Activated T-helper 9 cell treated with anti-CD3 and anti-CD28 coated beads, Interleukin-2, amount 50 U/mL, for 16 hours (primary cell): ENCODE measurements at places on chromosomes 6 and 20.
A peak's percentile ranks its signal among the peaks of the same experiment; 100 is the strongest.

DNA sequence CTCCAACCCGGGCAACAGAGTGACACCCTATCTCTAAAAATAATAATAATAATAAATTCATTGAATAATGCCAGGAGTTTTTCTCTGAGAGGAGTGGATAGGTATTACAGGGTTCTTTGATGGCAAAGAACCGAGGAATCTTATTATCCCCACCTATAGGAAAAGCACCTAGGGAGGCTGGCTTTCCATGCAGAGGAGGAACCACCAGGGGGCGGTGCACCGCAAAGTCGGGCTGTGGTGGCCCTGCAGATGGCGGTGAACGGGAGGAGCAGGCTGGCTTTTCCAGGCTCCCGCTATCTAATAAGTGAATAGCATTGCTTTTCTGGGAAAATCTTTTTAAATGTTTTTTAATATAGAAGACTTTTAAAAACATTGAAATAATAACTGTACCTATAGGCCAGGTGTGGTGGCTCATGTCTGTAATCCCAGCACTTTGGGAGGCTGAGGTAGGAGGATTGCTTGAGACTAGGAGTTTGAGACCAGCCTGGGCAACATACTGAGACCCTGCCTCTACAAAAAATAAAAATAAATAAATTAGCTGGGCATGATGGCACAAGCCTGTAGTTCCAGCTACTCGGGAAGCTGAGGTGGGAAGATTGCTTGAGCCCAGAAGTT lies 864.2 kb downstream of the KIF16B start:
- DNase-seq: no peak

DNA sequence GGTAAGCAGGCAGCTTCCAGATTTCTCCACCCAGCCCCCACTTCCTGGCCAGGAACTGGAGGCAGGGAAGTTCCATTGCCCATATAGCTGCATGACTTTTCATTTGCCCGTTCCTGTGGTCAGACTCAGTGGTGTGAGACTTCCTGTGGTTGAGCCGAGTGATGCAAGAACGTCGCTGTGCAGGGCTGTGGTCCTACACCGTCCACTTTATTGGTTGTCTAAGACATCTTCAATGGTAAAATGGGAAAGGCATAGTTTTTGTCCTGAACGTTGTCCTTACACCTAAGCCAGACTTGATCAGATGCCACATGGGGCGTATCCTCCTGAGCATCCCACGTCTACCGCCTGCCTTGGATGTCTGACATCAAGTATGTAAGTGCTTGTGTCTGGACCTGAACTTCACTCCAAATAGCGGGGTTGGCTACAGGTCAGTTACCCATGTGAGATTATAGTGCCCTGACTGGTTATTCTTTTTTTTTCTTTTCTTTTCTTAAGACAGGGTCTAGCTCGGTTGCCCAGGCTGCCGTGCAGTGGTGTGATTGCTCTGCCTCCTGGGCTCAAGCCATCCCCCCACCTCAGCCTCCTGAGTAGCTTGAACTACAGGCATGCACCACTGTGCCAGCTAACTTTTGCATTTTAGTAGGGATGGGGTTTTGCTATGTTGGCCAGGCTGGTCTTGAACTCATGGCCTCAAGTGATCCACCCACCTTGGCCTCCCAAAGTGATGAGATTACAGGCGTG lies 25.9 kb upstream of the GTSF1L start:
- no peak for DNase-seq

DNA sequence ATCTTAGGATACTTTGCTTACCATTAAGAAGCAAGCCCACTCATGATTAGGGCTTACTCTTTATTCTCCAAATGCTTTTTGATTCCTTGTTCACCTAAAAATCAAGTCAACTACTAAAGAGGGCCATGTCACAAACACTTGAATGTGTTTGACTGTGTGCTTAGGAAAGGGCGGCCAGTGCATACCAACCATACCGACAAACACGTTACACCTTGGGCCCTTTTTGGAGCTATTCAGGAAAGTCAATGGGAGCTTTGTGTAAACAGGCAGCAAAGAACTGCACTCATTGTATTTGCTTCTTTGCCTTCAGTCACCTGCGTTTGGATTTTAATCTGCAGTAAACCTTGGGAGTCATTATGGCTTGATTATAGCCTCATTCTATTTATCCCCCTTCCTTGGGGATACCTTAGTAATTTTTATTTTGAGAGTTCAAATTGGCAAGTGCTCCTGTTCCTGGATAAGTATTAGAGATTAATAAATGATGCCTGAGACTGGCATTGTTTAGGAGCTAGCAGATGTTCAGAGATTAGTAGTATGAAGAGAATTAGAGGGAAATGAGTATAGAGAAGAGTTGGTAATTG lies 102.6 kb upstream of the HDGFL1 start:
- DNase-seq: no peak

DNA sequence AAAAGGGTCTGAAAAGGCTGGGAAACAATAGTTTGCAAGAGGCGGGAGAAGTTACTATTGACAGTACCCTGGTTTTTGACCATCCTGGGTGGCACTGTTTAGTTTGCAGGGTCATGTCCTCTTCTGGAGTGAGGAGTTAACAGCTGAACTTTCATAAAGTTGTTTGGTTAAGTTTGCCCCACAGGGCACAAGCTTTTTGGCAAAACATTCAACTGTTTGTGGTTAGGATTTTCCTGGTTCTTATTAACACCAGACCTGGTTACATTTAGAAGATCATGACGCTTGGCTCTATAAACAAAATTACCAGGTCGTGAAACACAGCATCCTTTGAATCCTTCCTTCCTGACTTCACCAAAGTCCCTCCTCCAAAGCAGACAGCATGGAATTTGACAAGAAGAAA lies 106.1 kb downstream of the RIN2 start:
- no peak for DNase-seq

DNA sequence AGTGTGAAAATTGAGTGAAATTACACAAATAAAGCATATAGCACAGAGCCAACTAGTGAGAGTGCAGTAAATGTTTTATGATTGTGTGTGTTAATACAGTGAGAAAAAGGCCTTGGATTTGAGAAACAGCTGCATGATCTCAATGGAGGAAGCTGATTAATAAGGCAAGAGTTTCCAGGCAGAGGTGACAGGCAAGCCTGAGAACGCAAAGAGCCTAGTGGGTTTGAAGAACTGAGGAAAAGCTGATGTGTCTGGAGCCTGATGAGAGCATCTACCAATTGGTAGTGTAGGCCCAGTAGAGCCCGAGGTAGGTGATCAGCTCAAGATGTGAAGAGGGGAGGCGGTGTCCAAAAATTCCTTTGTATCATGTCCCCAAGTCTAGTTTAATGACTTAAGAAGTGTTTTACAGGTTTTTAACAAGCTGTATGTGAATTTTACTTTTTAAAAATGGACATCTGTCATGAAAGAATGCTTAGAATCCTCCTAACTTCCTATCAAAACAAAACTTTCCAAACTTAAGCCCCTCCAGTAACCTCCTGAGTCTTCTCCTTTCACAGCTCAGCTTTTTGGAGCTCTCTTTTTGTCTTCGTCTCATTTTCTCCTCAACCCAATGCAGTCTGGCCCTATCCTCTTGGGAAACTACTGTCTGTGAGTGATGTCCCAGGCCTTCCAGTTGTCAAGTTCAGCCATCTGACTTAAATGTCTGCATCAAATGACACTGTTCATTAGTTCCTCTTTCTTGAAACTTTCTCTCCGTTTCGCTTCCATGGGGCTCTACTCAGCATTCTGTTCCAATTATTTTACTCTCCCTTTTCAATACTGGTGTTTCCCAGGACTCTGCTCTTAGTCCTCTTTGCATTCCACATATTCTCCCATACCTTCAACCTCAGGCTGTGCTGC lies 1.2 kb downstream of the CDC40 start:
- no peak for DNase-seq

DNA sequence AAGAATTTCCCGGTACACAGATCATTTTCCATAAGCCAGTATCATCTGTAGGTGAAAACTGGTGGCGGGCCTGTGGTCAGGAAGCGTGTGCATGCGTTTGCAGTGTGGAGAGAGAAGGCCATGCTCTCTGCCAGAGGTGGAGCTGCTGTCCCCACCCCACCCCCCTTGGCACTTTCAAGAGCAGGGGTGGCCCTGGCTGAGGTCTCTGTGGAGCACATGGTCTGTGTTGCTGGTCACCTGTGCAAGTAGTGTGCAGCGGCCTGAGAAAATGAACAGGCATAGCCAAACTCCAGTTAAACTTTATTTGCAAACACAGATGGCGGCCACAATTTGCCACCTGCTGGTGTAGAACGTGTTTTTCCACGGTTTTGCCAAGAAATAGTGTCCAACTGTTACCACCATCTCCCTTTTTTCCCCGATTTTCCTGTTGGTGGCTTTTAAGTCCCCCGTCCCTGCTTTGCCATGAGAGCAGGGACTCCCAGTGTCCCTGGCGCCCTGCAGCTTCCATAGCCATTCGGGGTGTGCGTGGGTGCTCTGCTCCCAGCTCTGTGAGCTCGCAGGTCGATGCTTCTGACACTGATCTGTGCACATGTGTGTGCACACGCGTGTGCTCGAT lies 2.5 kb downstream of the ADRM1 start:
- no peak for DNase-seq

GRCh38 chr6:53761036-53761435 lies 33.8 kb upstream of the LRRC1 start:
- DNase-seq: no peak

- DNase-seq: no peak
Observed at GRCh38 chr20:24437196-24438082, 32.0 kb upstream of the SYNDIG1 start.

- DNase-seq: peak; percentile 63
Observed at GRCh38 chr20:32483351-32484224, 101.5 kb downstream of the NOL4L start.

DNA sequence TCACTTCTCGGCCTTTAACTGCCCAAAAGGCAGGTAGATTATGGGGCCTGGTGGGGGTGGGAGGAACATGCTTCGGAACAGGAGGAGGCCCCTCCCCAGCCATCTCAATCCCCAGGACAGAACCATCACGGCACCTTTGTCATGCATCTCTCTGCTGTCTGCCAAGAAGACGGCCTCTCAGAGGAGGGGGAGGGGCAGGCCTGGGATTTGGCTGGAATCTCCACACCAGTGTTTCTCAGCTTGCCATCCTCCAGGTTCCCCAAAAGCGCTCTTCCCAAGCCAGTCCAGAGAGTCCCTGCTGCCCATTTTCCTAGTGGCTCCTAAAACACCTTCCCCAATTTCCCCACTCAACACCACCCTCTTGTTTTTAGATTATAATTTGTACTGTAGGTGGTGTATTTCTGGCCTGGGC lies 2.5 kb upstream of the POU5F1 start:
- no peak for DNase-seq

GRCh38 chr20:61810738-61811135 lies 254.9 kb downstream of the TAF4 start:
- DNase-seq: no peak

DNA sequence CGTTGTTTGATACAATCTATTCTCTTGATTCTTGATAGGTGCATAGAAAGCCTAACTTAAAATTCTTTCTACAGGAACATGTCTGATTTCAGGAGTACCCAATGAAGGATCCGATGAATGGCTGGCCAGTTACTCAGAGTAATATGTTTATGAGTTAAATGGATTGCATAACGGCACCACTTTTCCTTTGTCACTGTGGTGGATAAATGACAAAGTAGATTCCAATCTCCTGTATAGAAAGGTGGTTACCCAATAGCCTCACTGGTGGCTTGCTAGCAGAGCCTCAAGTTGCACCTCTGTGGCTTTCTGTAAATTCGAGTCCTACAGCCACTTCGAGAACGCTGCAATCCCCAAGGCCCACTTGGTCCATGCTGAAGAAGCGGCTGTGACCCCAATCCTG lies 28.4 kb downstream of the LHFPL5 start:
- DNase-seq: no peak

GRCh38 chr6:70412252-70413113 lies 825 bp upstream of the FAM135A start:
- no peak for DNase-seq

DNA sequence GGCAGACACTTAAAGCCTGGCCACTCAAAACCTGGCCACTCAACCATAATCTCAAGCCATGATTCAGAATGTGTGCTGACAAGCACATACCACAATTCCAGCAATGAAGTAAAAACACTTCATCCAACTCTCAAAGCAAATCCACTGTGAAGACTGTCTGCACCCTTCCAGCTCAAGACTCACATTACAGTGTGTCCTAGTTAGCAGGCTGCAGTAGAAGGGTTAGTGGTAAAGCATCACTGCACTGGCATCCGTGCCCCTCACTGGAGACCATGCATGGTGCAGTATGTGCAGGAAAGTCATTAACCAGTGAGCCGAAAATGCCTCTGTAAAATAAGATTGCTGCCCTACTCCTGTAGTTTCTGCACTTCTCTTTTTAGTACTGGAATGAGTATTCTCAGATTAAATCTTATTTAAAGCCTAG lies 43.4 kb downstream of the SLC23A2 start:
- no peak for DNase-seq

DNA sequence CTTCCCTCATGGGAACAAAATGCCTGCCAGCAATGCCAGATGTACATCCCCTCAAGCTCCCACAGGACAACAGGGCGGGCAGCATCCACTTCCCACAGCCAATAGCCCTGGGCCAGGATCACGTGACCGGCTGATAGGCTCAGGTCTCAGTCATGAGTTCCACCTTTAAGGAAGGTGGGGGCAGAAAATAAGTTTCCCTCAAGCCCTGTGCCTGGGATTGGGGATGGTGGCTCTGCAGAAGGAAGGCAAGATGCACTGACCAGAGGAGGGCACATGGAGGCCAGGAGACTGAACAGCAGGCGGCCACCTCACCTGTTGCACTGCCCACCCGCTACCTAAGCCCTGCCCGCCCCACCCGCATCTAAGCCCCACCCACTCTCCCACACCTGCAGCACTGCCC lies 149.1 kb downstream of the BMP7 start:
- no peak for DNase-seq

GRCh38 chr20:53921443-53921973 lies 148.9 kb downstream of the BCAS1 start:
- DNase-seq: no peak

DNA sequence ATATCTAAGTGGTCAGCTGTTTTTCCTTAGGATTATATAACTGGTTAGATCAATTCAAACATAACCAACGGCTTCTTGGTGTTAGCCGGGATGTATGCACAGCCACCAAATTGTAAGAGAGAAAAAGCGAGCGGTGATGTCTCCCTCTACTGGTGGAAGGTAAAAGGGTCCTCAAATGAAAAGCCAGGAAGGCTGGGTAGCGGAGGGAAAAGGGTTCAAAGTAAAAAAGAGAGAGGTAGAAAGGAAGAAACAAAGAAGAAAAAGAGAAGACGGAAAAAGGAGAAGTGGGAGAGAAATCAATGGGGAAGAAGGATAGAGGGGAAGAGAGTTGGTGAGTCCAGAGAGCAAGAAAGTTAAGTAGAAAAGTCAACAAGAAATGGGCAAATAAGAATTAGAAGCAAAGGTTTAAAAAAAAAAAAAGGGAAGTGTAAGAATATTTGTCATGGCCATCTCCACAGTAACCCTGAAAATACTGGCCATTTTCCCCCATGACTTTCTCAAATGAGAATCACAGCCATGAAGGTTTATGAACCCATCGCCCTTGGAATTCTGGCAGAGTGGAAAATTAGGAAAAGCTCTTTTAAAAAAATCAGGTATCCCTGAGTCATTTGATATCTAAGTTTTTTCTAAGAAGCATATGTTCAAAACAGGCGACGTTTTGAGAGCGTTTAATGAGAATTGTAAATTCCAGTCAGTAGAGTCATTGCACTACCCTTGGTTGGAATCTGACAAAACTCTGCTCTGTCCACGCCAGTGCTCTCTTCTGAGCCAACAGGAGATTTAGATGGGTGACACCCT lies 155.6 kb upstream of the SNX9 start:
- DNase-seq: peak; percentile 23
